Heart right ventricle (tissue), 16 donors: ENCODE measurements at places on chromosomes 7 and 10. TPM values are rescaled to one million over a fixed set of nuclear protein-coding genes. Genes with fewer than 3 reads are reported as not detected.
A peak's percentile ranks its signal among the peaks of the same experiment; 100 is the strongest.

GRCh38 chr10:132263866-132264265 is 43.9 kb downstream of the STK32C start:
- peak; percentile 11 for DNase-seq

The CPEB3 gene
- 4.9 TPM for polyA plus RNA-seq

DNA sequence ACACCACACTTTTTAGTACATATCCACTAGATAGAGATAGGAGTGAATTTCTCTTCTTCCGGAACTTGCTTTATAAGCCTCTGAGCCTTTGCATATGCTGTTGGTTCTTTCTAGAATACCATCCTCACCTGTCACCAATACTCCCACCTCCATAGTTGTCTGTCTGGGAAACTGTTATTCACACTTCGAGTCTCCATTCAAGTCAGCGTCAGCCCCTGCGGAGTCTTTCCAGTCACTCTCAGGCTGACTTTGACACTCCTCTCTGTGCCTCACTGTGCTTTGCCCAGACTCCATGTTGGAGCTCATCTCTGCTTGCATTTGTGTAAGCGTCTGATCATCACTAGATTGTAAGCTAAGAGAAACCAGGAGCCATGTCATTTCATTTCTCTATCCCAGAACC is 66.5 kb upstream of the NRBF2 start:
- no peak for DNase-seq

The NOBOX gene
- polyA plus RNA-seq, result not detected

- peak; percentile 44 for DNase-seq
Observed at GRCh38 chr10:117537436-117537903, 5.1 kb upstream of the EMX2 start.
